ENCODE measurements at places on chromosomes 12 and 14.
A peak's percentile ranks its signal among the peaks of the same experiment; 100 is the strongest.

DNA sequence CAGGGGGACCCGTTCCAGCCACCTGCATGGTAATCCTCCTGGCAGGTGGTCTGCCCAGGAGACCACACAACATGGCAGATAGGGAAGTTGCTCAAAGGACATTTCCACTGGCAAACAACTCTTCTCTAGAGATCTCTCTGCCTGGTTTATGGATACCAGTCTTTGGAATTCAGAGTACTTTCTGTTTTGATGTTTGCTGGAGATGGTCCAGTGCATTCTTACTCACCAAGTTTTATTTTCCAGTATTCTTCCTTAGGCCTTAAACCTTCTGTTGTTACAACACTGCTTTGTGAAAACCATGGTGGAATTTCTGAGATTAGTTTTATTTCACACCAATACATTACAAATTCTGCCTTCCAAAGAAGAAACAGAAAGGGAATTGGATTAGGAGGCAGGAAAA is 428.3 kb downstream of the FUT8 start:
- DNase-seq: no peak

DNA sequence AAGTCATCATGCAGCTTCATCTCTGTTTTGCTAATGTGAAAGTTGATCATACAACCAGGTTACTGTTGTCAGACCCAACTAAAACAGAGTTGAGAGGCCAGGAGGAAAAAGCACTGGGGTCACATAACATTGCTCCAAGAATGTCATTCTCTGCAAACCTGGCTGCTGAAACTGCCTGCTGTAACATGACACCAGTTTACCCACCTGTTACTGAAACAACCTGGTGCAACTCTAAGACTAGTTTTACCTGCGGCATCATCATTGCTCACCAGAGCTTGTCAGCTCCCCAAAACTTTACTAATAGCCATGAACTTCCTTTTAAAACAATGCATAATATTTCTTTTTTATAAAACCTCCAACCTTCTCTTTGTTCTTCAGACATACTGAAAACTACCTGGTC is 30.7 kb upstream of the DEGS2 start:
- no peak for DNase-seq

DNA sequence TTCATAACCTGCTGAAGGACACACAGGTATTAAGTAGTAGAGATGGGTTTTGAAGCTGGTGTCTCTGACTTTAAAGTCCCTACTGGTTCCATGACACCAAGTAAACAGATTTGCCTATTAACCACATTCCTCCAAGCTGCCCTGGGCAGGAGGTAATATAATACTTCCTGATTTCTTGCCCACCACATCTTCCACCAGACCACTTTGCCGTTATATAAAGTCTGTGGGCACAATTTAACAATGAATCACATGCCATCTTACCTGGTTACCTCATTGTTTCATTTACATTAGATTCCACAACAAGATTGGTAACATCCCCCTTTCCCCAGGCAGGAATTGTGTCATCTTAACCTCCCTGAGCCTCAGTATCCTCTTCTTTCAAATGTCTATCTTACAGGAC is 900 bp upstream of the LRRC23 start:
- DNase-seq: no peak

- no peak for DNase-seq
These were observed 153.3 kb downstream of the PRKCH start for GRCh38 chr14:61474701-61475100.

- DNase-seq: no peak
These were observed 40.8 kb downstream of the DUSP16 start for GRCh38 chr12:12521888-12522287.

DNA sequence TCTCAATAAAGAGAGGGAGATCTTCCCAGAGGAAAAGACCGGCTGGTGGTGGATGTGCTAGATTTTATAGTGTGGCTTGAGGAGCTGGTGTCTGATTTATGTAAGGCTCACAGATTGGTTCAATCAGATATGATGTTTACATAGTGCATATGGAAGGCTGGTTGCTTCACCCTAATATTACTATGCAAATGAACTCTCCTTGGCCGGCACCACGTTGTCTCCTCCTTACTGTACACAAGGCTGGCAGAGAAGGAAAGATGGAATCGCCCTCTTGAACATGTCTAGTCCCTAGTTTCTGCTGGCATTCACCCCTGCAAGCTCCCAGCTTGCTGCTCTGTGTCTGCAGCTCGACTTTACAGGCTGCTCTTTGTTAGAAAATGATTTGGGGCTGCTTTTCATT is 8.9 kb downstream of the FAM186A start:
- DNase-seq: no peak

GRCh38 chr14:22549981-22550673 is 38.9 kb downstream of the DAD1 start:
- no peak for DNase-seq

- DNase-seq: peak; percentile 38
These were observed 788 bp downstream of the DDHD1 start for GRCh38 chr14:53152184-53152886.

DNA sequence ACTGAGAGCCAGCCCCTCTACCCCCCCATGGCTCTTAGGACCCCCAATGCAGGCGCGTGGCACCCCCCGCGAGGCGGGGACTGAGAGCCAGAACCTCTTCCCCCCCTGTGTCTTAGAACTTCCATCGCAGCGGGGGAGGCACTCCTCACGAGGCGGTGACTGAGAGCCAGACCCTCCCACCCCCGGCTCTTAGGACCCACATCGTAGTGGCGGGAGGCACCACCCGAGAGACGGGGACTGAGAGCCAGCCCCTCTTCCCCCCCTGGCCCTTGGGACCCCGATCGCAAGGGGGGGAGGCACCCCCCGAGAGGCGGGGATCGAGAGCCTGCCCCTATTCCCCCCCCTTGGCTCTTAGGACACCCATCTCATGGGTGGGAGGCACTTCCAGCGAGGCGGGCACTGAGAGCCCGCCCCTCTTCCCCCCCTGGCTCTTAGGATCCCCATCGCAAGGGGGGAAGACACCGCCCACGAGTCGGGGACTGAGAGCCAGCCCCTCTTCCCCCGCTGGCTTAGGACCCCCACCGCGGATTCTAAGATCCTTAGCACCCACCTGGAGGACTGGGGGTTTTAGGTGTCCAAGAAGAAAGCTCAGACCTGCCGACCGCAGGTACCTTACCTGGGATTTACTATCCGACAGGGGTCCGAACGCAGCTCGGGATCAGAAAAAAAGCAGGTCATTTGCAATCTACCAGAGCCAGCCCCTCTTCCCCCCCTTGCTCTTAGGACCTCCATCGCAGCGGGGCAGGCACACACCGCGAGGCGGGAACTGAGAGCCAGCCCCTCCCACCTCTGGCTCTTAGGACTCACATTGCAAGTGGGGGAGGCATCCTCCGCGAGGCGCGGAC is 44.9 kb downstream of the DDX11 start:
- no peak for DNase-seq

- no peak for DNase-seq
These were observed 12.3 kb downstream of the CLEC2B start for GRCh38 chr12:9856894-9857293.

GRCh38 chr14:58824796-58825195 is 187.0 kb downstream of the DACT1 start:
- no peak for DNase-seq

- no peak for DNase-seq
These were observed 44.1 kb downstream of the TSPAN11 start for GRCh38 chr12:30970559-30971197.

- no peak for DNase-seq
These were observed 49.8 kb upstream of the CCDC63 start for GRCh38 chr12:110796952-110797351.

- DNase-seq: no peak
These were observed 6.9 kb upstream of the HOXC11 start for GRCh38 chr12:53966085-53966384.

DNA sequence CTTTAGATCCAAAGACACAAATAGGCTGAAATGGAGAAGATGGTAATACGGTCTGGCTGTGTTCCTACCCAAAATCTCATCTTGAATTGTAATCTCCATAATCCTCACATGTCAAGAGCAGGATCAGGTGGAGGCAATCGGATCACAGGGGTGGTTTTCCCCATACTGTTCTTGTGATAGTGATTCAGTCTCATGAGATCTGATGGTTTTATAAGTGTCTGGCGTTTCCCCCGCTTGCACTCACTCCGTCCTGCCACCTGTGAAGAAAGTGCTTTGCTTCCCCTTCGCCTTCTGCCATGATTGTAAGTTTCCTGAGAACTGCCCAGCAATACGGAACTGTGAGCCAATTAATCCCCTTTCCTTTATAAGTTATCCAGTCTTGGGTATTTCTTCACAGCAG is 1795.5 kb upstream of the FLRT2 start:
- no peak for DNase-seq

DNA sequence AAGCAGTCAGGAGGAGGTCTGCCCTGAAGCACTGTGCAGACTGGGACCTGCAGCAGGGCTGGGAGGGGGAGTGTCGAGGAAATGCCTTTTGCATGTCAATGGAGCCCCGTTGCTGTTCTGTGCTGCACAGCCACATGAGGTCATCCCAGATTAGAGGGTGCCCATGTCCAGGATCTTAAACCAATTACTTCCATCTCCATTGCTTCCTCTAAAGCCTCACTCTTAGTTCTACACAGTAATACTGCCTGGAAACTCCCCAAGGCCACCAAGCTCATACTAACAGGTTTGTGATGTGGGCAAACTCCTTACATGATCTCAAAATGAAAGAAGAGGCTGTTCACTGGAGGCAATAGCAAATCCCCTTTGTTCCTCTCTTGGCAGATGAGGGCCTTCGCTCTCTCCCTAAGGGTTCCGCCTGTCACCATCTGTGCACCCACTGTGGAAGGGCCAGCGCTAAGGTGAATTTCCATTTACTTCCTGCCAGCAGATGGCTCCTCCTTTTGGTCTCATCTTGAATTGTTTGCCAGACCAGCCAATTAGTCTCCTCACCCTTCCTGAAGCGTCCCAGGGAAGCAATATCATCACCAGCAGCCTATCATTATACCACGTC is 35.4 kb upstream of the LTA4H start:
- no peak for DNase-seq

DNA sequence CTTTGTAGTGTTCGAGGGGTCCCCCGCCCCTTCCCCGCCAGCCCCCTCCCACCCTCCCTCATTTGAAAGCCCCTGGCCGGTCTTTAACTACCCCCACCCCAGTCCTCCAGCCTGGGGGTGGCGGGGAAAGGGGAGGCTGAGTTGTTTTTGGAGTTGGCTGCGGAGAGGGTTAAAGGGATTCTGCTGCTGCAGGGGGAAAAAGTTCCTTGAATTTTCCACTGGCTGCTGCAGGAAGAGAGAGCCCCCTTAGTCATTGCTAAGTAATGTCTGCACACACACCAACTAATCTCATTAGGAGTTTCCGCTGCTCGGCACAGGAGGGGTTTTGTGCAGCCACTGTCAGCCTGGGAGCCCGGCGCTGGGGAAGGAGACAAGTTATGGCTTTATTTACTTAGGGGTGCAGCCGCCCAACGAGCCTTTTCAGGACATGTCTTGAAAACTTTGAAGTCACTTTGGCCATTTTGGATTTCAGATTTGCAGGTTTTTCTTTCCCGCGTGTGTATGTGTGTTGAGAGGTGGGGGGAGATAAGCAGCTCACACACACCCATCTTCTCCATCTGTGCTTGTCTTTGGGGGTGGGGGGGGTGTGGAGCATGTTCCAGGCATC is 1.8 kb downstream of the ELK3 start:
- no peak for DNase-seq

- no peak for DNase-seq
These were observed 442.8 kb downstream of the ATP23 start for GRCh38 chr12:58384196-58384595.

- DNase-seq: no peak
These were observed 12.3 kb upstream of the LEMD3 start for GRCh38 chr12:65157091-65157490.

- no peak for DNase-seq
These were observed 22.1 kb upstream of the SERPINA4 start for GRCh38 chr14:94539181-94539580.

GRCh38 chr14:102493585-102493984 is 16.0 kb downstream of the ANKRD9 start:
- no peak for DNase-seq

- no peak for DNase-seq
These were observed 64.9 kb downstream of the SPRING1 start for GRCh38 chr12:116672842-116673516.

DNA sequence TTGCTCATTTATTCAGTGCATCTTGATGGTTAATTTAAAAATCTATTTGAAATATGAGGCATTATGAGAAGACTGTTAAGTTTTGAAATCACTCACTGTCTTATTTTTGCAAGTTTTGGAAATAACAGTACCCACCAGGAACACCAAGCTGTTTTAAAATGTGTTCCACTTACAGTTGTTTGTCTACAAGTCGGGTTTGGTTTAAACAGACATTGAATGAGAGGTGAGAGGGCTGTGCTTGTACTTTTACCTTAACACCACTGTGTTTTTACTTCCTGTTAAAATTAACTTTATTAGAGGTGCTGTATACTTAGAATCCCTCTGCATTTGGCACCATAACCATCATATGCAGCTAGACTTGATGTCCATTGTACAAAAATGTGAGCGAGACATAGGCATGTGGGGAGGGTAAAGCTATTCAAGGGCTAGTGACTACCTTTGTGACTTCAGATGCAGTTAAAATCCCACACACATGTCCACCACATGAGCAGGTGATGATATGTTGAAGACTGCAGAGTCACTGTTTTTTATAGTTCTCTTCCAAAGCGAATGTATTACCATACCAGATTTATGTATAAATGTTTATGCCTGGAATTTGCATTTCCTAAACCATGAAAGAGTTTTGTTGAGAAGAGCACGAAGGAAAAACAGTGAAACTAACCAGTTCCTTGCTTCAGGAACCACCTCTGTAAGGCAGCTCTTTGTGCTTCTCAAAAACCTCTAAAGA is 12.9 kb downstream of the ELK3 start:
- no peak for DNase-seq

GRCh38 chr14:48849741-48850322 is 736.3 kb downstream of the RPS29 start:
- no peak for DNase-seq

DNA sequence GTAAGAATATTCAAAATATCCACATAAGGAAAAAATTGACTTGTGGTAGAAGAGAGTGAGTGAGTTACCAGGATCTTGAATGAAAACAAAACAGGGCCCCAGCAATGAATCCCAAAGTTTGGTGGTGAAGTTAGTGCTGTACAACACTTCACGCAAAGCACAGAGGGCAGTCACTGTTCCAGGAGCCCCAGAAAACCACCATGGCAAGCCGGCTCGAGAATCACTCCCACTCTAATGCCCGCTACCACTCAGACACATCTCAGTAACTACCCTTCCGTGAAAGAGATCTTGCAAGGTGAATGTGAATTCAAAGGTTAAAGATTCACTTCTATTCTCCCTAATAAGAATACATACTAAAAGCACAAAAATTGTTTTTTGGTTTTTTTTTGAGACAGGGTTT is 30.1 kb downstream of the CLIP1 start:
- no peak for DNase-seq

All from stimulated activated CD8-positive, alpha-beta memory T cell treated with anti-CD3 and anti-CD28 coated beads, Interleukin-15, amount 100 ng/mL, for 1 hour (primary cell).